ENCODE measurements at places on chromosomes 4 and X. TPM values are rescaled to one million over a fixed set of nuclear protein-coding genes. Genes with fewer than 3 reads are reported as not detected.
A peak's percentile ranks its signal among the peaks of the same experiment; 100 is the strongest.

GRCh38 chr4:66604192-66604591 lies 933.9 kb upstream of the EPHA5 start:
- no peak overlapping the region for H3K27ac ChIP-seq
- no peaks in the 10 kb centered on the region for H3K4me1 ChIP-seq
- H3K4me3 ChIP-seq, result no peak overlapping the region
- no peak for DNase-seq
- no peaks in the 10 kb centered on the region for H3K36me3 ChIP-seq

GRCh38 chr4:138035781-138036258 lies 206.3 kb downstream of the SLC7A11 start:
- H3K4me1 ChIP-seq, result peaks cover 58% of the 10 kb centered on the region
- peak; percentile 79 for DNase-seq
- no peak overlapping the region for H3K4me3 ChIP-seq
- peaks cover 7% of the 10 kb centered on the region for H3K36me3 ChIP-seq
- H3K27ac ChIP-seq, result peak overlapping the region; percentile 82
- H3K27me3 ChIP-seq, result no peaks in the 10 kb centered on the region

GRCh38 chrX:119087121-119087520 lies 14.3 kb downstream of the CT47C1 start:
- no peak overlapping the region for H3K27ac ChIP-seq
- H3K4me1 ChIP-seq, result no peaks in the 10 kb centered on the region
- H3K27me3 ChIP-seq, result peaks cover 7% of the 10 kb centered on the region

DNA sequence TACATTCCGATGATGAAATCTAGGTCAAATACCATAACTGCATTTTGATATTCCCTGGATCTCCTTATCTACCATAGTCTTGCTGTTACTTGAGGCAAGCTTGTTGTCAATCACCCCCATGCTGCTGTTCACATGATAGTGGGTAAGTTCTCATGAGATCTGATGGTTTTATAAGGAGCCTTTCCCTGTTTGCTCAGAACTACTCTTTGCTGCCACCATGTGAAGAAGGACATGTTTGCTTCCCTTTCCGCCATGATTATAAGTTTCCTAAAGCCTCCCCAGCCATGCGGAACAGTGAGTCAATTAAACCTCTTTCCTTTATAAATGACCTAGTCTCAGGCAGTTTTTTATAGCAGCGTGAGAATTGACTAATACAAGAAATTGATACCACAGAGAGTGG lies 432.0 kb downstream of the GLUD2 start:
- H3K27me3 ChIP-seq, result no peaks in the 10 kb centered on the region
- H3K27ac ChIP-seq, result no peak overlapping the region
- no peaks in the 10 kb centered on the region for H3K4me1 ChIP-seq
- H3K36me3 ChIP-seq, result no peaks in the 10 kb centered on the region
- H3K4me3 ChIP-seq, result no peak overlapping the region

- peaks cover 11% of the 10 kb centered on the region for H3K4me1 ChIP-seq
- H3K4me3 ChIP-seq, result no peak overlapping the region
- DNase-seq, result no peak
- H3K36me3 ChIP-seq, result peaks cover 9% of the 10 kb centered on the region
These were observed 90.7 kb upstream of the ADRA2C start for GRCh38 chr4:3675251-3676115.

SH2D1A gene
- not detected for total RNA-seq

XAGE1A gene
- total RNA-seq, result not detected

CSN1S1 gene
- total RNA-seq, result not detected

Data from HFFc6 (cell line).